Umbilical cord (tissue), 2 donors: ENCODE measurements at places on chromosomes 11 and 22. TPM values are rescaled to one million over a fixed set of nuclear protein-coding genes. Genes with fewer than 3 reads are reported as not detected.

Gene MS4A3
- total RNA-seq = 7.2 TPM

Gene GAB4
- 1.7 TPM for total RNA-seq

Gene EXPH5
- total RNA-seq = 5.8 TPM

Gene NAV2
- 14.7 TPM for total RNA-seq

Gene HSPB2
- not detected for total RNA-seq

Gene RBX1
- total RNA-seq = 34.2 TPM

Gene DKK3
- total RNA-seq = 129 TPM
